M059J (cell line): ENCODE measurements at places on chromosomes 3 and 15. TPM values are rescaled to one million over a fixed set of nuclear protein-coding genes. Genes with fewer than 3 reads are reported as not detected.

DNA sequence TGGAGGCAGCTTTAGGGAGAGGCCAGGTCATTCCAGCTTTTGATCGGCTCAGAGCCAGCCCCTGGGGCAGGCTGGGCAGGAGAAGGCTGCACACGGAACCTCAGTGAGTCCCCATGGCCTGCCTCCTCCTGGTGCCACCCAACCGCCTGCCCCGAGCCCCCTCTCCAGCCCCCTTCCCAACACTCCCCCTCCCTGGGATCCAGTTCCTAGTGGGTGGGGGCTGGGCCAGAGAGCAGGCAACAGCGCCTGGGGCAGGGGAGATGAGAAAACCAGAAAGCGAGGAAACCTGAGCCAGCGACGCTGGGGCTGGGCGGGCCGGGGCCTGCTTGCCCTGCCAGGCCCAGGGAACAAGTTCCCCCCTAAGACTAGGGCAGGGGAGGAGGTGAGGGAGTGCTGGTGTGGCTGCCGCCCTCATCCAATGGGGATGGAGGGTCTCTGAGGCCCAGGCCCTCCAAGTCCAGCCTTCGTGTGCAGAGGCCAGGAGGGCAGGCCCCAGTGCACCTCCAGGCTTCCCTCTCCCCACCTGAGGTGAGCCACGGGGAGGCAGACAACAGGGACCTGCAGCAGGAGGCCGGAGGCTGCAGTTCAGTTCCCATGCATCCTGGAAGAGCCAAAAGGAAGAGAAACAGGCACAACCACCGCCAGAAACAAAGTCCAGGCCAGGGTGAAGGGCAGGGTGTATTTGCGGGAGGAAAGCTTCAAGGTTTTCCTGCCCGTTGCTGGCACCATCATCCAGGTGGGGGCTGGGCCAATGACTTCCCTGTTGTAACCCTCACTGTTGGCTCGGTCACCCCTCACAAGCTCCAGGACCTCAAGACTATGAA is 4.0 kb upstream of the SEMA3F start:
- no peak for DNase-seq

DNA sequence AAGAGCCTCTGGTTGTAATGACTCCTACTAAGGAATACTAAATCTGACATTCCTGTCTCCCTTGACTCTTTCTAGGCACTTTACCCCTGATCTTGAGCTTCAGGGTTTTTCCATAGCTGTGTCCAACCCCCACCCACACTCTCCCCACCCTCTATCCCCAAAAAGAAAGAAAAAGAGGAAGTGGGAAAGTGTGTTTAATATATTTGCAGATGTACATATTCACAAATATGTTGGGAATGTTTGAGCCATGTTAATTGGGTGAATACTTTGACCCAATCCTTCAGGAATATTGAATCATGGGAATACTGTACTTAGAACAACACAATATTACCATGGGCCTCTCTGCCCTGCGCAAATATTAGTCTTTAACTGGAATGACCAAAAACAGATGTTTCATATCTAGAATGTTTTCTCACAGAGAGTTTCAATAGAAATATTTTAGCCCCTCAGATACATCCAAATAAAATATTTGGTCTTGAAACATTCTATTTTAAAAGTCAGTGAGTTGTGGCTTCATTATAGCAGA is 19.8 kb upstream of the PFN2 start:
- DNase-seq = no peak

GRCh38 chr15:31275331-31276262 is 51.0 kb upstream of the KLF13 start:
- no peak for DNase-seq

- peak; percentile 84 for DNase-seq
Measured at GRCh38 chr3:113436809-113437208, 4.5 kb downstream of the CFAP44 start.

GRCh38 chr15:58732625-58733363 is 16.7 kb downstream of the ADAM10 start:
- DNase-seq = no peak

DNA sequence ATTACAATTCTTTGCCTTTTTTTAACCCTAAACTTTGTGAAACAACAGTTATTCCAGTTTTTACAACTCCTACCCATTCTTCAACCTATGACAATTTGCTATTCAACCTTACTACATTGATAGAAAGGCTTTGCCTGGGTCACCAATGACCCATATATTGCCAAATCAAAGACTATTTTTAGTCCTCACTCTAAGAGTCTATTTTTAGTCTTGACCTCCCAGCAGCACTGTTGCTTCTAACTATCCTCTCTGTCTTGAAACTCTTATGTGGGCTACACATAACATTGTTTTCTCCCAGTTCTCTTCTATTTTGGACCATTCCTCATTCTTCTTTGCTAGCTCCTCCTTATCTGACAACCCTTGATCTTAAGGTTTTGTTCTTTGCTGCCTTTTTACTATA is 71.4 kb downstream of the C3orf80 start:
- DNase-seq = no peak

- DNase-seq = no peak
Measured at GRCh38 chr3:196660381-196661166, 21.1 kb downstream of the NRROS start.

GRCh38 chr3:48409291-48410201 is 20.3 kb downstream of the PLXNB1 start:
- DNase-seq = no peak

COL8A1 gene
- total RNA-seq = 225 and 349 TPM in 2 replicates

ANKRD63 gene
- total RNA-seq = not detected in 2 replicates

MME gene
- total RNA-seq = 45.1 and 51.7 TPM in 2 replicates
